ENCODE measurements at places on chromosomes 3 and 15.

- DNase-seq = no peak
Observed at GRCh38 chr3:158152186-158152585, 42.3 kb downstream of the RSRC1 start.

GRCh38 chr15:52717924-52718323, 38.7 kb upstream of the ATOSA start:
- DNase-seq = no peak

- DNase-seq = peak; percentile 49
Observed at GRCh38 chr3:143445118-143445517, 325.5 kb downstream of the CHST2 start.

- DNase-seq = no peak
Observed at GRCh38 chr3:165669967-165670366, 167.3 kb downstream of the BCHE start.

- no peak for DNase-seq
Observed at GRCh38 chr3:46954178-46954577, 22.4 kb downstream of the CCDC12 start.

- no peak for DNase-seq
Observed at GRCh38 chr3:17979252-17979651, 236.8 kb upstream of the TBC1D5 start.

DNA sequence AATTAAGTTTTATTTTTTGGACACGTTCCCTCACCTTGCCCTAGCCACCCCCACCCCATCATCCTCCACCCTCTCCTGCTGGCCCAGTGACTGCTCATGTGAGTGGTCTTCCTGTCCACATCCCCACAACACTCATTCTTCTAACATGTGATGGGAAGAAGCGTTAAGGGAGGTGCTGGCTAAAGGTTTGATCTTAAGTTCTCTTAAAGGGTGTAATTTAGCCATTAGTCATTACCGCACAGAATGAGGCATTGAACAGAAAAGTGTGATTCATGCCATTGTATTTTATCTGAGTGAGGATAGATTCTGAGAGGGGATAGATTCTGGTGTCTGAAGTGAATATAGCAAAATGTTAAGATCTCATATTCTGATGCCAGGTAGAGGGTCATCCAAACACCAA, 272.9 kb upstream of the TPM1 start:
- DNase-seq = peak; percentile 58

- DNase-seq = no peak
Observed at GRCh38 chr15:55676507-55676906, 66.4 kb downstream of the PRTG start.

DNA sequence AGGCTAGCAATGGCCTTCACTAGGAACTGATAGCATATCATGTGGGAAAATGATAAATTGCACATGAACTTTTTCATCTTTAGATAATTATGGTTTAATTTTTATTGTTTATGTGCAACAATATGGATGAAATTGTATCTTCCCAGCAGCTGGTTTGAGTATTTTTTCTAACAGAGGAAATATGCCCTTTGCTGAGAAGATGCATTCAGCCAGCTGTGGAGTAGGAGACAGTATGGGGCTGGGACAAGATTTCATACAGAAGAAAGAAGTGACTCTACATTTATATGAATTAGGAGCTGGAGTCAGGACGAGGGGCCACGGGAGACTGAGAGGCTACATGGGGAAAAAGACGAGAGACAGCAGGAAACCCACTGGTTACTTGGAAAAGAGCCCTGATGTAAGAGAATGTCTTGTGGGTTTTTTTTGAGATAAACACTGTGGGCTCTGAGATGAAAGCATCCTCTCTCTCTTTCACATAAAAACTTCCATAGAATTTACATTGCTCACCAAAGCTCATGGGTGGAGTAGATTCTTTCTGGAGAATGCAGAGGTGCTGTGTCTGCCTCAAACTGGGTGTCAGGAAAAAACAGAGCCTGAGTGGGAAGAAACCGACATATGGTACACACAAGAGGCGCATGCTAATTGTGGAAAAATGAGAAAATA, 115.2 kb upstream of the PDZRN3 start:
- DNase-seq = no peak

DNA sequence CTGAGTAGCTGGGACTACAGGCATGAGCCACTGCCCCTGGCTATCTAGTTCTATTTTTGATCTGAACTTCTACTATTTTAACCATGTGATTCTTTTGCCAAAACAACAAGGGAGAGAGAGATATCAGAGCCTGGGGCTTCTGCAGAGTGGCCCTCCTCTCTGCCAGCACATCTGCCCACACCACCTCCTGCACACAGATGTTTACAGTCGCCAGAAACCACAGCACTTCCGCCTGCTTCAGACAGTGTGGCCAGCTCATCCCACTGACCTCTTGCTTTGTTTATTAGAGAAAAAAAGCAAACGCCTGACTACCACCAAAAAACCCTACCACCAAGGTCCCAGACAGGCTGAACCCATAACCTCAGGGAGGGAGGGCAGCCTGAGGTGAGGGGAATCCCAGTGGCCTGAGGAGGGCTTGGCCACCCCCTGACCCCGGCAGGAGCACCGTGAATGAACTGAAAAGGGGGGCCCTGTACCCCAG, 85.9 kb upstream of the ABHD2 start:
- no peak for DNase-seq

DNA sequence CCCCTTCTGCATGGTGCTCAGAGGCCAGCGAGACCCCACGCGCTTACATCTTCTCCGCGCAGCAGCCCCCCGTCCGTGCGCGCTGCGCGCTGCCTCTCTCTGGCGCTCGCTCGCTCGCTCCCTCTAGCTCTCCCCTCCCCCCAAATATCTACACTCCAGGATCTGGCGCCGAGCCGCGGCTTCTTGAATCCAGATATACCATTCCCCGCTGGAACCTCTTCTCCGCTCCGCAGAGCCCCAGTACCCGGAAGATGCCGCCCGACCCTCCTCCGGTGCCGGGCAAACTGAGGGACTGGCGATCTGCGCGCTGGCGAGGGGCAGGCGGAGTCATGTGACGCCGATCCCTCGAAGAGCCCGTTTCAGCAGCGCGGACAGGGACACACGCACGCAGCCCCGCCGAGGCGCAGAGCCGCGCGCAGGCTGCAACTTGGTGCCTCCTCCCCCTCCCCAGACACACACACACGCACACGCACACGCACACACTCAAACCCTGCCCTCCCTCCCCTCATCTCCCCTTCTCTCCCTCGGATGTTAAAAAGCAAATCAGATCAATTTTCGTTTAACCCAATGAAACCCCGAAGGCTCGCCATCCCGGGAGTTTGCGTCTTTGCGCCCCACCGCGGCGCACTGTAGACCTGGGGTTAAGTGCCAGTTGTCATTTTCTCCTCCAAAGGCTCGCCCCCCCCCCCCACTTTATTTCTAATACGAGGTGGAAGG, at the start of gene RASGRF1:
RASGRF1 (minus strand) TSS at position 294 of the 717 bp plus-strand sequence; CDS start at position 12, 282 bp downstream.
- no peak for DNase-seq

DNA sequence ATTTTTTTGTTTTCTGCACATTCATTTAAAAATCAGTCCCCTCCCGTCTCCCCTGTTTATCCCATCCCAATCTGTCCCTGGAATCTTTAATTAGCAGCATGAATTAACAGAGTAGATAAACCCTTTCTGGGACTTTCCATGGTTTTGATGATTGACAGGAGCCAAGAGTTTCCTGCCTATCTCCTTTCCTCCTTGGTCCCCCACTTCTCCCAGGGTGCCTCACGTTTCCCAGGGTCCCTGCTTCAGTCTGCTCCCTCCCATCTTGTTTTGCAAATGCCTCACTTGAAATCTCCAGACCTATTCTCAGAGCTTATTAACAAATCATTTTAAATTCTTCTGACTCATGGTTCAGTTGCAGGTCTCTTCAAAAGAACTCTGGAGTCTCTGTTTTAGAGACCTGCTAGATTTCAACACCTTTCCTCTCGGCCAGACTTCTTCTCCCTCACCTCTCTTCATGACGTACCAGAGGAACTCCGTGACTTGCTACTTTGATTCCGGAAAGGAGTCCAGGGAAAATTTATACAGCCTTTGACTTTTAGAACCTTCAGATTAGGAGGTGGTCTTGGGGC, 238.5 kb downstream of the ITPR1 start:
- no peak for DNase-seq

DNA sequence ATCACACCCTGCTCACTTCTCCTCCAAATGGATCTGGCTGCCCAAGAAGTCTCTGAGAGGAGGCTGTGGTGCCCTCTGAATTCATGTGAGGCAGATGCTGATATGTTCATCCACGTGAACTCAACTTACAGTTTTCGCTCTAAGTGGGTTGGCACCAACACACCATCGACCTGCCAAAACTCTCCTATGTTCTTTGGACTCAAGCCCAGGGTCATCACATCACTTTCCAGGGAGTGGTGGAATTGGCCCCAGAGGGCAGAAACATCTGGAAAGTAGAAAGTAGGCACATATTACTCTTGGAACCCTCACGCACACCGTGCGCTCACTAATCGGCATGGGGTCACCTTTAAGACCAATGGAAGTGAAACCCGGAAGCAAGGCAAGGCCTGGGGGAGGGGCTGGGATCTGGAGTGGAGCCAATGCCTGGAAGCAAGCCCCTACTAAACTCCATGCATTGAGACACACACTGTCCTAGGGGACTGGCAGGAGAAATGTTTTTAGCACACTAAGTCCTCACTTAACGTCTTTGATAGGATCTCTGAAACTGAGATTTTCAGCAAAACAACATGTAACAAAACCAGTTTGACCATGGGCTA, 41.4 kb downstream of the SSUH2 start:
- DNase-seq = no peak

- no peak for DNase-seq
Observed at GRCh38 chr15:99054025-99054387, 46.4 kb upstream of the PGPEP1L start.

DNA sequence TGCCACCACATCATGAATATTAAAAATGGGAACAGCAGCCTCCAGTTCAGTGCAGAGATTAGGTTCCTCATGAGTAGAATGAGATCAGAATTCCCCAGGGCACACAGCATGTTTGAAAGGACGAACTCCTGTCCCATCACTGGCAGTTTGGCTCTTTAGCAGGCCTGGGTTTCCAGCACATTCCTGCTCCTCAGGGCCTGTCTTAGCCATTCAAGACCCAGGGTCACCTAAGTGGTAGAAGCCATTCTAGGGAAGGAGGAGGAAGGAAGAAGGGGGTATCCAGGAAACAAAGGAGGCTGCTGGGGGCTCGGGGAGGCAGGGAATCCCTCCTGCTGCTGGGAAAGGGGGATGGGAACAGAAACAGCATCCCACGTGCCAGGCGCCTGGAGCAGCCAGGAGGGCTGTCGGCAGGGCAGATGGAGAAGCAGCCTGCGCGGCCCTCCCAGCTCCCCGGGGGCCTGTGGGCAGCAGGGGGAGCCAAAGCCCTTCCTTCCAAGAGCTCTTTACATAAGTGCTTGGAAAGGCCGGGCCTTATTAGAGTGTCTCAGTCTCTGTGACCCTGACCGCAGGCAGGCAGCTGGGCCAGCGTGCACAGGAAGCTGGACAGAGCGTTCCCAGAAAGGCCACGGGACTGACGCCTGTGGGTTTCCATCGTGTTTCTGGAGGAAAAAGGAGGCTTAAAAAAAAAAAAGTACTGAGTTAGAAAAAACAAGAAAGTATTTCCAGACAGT, 24.7 kb downstream of the LOXL1 start:
- no peak for DNase-seq

GRCh38 chr3:161576311-161576710, 79.7 kb downstream of the OTOL1 start:
- no peak for DNase-seq

DNA sequence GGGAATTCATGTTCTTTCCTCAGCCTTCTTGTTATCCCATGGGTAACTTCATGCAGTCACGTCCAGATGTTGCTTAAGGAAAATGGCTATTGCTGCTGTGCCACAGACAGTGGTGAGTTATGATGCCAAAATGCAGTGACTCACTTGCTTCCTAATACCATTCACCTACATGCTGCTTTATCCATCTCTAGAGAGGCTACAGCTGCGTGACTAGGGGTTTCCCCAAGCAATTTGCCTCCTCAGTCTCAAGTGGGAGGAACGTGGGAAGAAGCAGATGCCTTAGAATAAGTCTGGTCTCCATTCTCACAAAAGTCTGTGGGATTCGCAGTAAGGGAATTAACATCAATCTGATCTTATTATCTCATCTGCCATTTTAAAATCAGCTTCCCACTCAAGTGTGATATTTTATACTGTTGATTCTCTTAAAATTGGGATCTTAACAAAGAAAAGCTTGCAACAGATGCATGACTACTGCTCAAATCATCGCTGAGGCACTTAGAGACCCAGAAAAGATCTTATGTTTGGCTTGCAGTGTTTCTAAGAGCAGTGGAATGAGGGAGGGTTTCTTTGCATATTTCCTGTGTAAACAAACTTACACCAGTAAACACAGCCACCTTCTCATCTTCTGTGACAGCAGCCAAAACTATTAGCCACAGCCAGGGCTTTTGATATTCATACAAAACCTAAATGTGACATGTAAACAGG, 62.0 kb upstream of the ACP3 start:
- DNase-seq = peak; percentile 82

DNA sequence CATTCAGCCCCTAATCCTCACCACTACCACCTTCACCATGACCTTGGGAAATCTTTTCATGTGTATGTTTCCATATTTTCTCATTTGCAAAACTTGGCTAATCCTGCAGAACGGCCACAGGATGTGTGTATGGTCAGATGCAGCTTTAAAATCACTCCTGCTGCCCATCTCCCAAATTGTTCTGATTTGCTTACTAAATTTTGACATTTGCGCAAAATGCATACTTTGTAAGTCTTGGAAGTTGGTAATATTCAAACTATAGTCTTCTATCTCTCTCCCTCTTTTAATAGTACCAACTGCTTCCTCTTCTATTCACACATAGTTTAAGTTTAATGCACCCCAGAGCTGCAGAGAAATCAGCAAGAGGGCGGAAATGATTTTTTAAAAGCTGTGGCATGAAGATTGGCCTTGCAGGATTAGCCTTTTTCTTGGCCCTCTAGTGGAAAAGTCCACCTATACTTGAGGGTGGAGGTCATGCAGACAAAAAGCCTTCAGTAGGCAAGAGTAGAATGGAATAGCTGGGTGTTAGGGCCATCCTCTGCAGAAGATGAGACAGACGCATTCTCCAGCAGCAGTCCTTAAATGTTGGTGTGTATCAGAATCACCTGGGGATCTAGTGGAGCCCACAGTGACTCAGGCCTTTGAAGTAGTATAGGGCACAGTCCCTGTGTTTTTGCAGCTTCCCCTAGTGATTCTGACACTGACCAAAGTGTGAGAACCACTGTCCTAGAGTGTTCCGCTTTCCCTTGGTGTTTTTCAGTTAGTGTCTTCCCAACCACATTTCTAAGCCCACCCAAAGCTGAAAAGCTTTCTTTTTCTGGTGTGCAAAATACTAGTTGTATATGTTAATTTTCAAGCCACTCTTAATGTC, 181.7 kb downstream of the CHST2 start:
- DNase-seq = no peak

GRCh38 chr3:84974347-84974746, 15.6 kb downstream of the CADM2 start:
- DNase-seq = no peak

GRCh38 chr3:159861369-159861987, 127.2 kb upstream of the IL12A start:
- no peak for DNase-seq

- peak; percentile 88 for DNase-seq
Observed at GRCh38 chr3:65575376-65575840, 463.3 kb downstream of the MAGI1 start.

Measured in epithelial cell of prostate (primary cell).